Neuronal stem cell (in vitro differentiated cells): ENCODE measurements at places on chromosomes 6 and 20.

GRCh38 chr6:71486461-71486860 is 197.8 kb downstream of the OGFRL1 start:
- no peak for DNase-seq

- no peak for DNase-seq
Observed at GRCh38 chr20:49231471-49231870, 12.3 kb downstream of the DDX27 start.

DNA sequence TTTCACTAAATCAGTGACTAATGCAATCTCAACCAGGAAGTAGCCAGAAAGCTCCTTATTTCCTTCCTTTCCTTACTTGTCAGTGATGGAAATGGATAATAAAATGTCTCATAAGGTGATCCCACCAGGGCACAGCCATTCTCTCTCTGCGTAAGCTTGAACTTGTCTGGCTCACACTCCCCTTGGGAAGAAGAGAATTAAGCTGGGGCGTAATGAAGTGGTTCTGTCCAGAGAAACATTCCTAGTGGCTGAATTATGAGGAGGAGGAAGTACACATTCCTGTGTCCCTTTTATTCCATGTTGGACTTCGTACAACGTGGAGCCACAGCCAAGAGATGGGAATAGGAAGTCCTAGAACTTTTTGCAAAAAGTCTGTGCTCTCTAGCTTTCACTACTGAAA is 93.7 kb downstream of the MTHFD1L start:
- no peak for DNase-seq

DNA sequence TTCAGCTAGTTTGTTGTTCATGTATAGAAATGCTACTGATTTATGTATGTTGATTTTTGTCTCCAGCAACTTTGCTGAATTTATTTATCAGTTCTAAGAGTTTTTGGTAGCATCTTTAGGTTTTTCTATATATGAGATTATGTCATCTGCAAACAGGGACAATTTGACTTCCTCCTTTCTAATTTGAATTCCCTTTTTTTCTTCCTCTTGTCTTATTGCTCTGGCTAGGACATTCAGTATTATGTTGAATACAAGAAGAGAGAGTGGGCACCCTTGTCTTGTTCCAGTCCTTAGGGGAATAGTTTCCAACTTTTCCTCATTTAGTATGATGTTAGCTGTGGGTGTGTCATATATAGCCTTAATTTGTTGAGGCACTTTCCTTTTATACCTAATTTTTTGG is 58.2 kb downstream of the CDH26 start:
- DNase-seq, result no peak

DNA sequence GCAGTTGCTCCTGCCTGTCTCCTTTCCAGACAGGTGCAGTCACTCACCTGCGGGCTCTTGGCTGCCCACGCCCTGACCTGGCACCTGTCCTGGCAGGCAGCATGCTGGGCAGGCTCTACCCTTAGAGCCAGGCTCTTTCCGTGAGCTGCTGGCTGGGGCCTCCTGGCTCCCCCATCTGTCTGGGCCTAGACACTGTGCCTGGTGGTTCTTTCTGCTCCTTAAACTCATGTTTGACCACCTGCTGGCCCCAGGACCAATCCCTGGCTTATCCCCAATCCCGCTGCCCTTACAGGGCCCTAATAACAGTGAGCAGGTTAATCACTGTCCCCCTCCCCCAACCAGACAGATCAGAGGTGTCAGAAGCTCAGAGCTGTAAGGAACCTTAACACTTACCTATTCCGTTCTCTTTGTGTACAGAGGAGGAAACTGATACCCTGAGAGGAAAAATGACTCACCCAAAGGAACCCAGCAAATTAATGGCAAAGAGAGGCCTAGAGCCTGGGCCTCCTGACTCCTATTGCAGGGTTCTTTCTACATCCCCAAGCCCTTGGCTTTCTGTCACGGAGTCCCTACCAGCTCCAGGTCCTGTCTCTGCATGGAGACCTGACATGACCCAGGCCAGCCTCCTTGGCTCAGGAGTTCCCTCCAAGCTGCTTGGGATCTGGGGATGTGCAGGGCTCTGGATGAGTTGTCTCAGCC is 54.7 kb downstream of the RAB44 start:
- DNase-seq, result no peak

DNA sequence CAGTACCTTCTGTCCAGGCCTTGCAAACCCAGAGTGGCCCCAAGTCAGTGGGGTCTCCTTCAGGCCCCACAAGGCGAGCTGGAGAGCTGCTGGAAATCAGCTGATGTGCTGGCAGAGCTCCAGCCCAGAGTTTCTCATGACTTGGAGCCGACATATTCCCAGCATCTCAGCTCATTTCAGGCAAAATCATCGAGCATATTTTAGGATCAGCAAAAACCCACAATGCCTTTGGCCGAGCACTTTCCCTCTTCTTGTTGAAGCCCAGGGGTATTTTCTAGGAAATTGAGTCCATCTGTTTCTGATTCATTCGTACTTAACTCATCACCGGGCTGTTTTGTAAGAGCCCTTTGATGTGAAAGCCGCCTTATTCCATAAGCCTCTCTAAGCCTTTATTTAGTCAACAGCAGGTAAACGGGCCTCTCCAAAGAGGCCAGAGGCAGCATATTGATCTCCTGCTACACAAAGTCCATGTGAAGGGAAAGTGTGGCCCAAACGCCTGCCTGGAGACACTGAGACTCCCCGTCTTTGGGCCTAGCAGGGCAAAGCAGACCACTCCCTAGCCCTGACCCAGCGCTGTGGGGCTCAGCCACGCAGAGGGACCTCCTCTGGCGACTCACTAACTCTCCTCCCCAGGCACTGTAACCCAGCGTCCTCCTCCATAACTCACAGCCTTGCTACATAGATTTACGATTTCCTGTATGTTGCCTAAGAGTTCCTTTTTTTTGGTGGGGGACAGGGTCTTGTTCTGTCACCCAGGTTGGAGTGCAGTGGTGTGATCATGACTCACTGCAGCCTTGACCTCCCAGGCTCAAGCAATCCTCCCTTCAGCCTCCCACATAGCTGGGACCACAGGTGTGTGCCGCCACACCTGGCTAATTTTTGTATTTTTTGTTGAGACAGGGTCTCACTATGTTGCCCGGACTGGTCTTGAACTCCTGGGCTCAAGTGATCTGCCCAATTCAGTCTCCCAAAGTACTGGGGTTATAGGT is 12.1 kb upstream of the C20orf203 start:
- DNase-seq, result no peak

GRCh38 chr6:9412951-9413559 is 977.7 kb upstream of the SLC35B3 start:
- no peak for DNase-seq

DNA sequence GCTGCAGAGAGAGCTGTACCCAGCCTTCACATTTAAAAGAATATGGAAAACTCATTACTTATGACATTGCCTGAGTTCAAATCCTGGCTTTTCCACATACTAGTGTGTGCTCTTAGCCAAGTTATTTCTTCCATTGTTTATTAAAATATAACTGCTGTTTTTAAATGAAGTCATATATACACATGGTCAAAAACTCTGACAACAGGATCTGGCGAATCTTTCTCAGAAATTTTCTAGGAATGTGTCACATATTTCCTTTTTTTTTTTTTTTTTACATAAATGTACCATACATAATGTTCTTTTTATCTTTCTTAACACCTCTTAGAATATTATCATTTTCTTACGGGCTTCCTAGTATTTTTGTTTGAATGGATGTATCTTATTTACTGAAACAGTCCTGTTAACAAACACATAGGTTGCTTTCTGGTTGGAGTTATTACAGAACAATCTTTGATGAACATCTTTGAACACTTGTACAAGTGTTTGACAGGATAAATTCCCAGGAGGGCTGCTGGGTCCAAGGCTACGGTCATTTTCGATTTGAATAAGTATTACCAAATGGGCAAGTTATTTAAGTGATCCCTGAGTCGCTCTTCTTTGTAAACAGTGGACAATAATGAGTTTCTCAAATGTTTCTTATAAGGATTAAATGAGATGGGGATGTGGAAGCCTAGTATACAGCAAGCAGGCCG is 1.6 kb upstream of the SNX9 start:
- no peak for DNase-seq

DNA sequence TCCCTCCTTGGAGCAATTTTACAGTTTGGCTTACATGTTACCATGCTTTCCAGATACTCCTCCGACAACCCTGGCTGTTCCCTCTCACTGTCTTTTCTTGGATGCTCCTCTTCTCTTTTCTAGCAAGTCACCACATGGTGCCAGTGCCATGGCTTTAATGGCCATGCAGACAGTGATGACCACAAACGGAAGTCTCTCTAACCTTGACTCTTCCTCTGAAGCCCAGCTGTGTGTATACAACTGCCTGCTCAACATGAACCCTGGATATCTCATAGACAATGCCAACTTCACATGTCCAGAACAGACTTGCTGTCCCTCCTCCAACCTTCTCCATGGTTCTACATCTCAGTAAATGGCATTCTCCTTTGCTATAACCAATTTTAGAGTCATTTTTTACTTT is 49.8 kb upstream of the NEDD9 start:
- no peak for DNase-seq

- DNase-seq, result no peak
Observed at GRCh38 chr20:16005021-16005914, 568.0 kb downstream of the KIF16B start.

GRCh38 chr20:4720041-4720976 is 1.4 kb upstream of the PRND start:
- peak; percentile 78 for DNase-seq

GRCh38 chr6:56699066-56699654 is 56.5 kb upstream of the DST start:
- no peak for DNase-seq

DNA sequence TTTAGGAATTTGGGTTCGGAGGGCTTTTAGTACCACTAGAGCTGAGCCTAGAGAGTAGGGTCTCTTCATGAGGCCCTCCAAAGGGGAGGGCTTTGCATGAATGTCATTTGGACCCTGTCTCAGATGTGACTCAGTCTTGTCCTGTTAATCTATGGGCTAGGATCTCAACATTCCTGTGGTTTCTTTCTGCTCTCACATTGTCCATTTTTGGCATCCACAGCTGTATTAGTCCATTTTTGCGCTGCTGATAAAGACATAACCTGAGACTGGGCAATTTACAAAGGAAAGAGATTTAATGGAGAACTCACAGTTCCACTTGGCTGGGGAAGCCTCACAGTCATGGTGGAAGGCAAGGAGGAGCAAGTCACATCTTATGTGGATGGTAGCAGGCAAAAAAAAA is 61.0 kb downstream of the CRYBG1 start:
- no peak for DNase-seq

DNA sequence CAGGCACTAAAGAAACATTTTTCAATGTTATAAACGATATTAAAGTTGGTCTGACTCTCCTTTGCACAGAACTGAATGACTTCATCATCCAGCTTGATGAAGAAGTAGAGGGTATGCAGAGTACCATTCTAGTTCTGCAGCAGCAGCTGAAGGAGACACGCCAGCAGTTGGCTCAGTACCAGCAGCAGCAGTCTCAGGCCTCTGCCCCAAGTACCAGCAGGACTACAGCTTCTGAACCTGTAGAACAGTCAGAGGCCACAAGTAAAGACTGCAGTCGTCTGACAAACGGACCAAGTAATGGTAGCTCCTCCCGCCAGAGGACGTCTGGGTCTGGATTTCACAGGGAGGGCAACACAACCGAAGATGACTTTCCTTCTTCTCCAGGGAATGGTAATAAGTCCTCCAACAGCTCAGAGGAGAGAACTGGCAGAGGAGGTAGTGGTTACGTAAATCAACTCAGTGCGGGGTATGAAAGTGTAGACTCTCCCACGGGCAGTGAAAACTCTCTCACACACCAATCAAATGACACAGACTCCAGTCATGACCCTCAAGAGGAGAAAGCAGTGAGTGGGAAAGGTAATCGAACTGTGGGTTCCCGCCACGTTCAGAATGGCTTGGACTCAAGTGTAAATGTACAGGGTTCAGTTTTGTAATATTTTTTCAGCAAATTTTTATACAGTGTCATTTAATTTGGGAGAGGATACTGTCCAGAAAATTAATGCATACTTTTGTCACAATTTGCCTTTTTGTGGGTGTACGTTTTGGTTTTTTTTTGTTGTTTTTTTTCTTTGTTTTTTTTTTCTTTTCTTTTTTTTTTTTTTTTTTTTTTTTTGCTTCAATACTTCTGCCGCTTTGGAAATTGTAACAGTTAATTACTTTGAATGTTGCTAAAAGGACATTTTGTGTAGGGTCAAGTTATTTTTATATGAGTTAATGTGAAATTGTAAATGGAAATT is 6.6 kb upstream of the ACAT2 start:
- no peak for DNase-seq

DNA sequence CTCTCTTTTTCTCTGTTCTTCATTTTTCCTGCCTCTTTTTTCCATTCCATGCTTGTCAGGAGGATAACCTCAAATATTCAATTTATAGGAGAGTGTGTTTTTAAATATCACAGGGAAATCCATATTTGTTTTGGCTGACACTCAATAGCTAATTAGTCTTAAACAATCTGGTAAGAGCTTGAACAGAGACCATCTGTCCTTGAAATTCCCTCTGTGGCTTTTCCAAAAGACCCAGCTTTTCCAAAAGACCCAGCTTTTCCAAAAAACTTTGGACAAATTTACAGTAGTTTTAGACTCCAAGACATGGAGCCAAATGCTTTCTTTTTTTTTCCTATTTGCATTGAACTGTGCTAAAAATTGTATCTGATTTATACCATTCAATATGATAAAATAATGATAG is 127.4 kb upstream of the FAM83B start:
- no peak for DNase-seq

DNA sequence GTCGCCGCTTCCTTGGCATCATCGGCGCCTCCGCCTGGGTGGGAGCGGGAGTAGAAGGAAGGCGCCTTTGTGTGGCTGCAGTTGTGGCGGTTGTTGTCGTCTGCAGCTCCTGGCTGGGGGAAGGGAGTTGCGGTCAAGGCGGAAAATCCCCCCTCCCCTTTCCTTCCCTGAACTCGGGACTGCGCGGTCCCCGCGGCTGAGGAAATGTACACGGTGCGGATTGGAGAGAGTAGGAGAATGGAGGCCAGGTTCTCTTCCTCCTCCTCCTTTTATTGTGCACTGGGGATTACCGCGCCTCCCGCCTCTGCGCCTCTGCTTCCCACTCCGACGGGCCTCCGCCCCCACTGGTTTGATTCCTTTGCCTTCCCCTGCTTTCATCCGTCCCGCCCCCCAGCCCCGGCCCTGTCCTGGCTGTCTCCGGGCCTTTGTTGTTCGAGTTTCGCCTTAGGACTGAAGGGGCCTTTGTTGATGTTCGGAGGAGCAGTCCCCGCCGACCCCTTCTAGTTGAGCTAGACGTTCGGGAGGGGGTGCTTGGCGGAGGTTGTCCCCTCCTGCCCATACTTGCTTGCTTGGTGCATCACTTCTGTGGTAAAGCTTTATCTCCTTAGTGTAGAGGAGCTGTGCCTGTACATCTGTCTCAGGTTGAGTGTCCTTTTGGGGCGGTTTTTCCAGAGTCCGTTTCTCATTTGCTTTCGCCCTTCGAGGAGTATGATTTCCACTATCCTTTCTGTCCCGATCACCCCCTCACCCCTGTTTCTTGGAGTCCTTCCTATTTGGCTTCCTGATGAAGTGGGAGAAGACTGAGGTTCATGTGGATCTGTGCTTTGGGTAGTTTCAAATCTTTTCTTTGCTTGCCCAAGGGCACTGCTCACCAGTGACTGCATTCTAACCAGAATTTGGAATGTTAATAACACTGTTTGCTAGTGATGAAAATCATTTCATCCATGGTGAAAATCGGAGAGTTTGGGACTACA is 764 bp downstream of the ZNF292 start:
- peak; percentile 85 for DNase-seq
